ENCODE measurements at places on chromosomes 13 and 19.

DNA sequence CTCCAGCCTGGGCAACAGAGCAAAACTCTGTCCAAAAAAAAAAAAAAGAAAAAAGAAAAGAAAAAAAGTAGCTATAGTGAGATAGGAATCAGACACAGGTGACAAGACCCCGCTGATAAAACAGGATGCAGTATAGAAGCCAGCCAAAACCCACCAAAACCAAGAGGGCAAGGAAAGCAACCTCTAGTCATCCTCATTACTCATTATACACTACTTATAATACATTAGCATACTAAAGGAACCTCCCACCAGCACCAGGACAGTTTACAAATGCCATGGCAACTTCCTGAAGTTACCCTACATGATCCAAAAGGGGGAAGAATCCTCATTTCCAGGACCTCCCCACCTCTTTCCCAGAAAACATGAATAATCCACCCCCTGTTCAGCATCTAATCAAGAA lies 35.6 kb upstream of the UBL3 start:
- DNase-seq = no peak

DNA sequence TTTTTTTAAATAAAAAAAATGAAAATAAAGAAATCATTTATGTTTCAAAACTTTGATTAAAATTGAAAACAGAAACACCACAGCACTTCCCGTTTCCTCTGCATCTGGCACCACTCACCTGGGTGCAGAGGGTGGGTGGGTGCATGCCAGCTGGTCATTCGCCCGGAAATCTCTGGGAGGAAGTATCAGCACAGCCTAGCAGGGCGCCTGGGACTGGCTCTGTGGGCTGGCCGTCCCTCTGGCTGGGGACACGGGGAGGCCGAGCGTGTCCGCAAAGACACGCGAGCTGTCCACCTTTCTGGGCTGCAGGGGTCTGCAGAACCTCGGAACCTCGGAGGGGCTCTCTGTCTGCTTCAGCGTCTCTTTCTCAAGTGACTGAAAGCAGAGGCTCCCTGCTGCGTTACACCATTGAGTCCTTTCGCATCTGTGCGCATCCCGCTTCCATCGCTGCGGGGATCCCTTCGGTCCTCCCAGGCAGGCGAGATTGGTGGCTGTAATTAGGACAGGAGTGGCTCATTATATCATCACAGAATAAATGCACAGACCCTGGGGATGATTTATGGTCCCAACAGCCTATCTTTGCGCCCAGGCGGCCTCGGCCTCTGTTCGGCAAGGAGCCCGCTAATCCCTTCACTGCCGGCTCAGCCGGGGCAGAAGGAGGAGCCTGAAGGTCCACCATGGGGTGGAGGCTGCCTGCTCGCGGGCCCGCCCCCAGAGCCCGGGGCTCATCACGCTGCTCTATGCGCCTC lies 17.2 kb downstream of the CRTC1 start:
- peak; percentile 65 for DNase-seq

GRCh38 chr19:3409346-3410064 lies 43.1 kb downstream of the NFIC start:
- no peak for DNase-seq

- no peak for DNase-seq
Measured at GRCh38 chr19:15120135-15121026, 13.2 kb downstream of the SYDE1 start.

GRCh38 chr13:29162638-29163235 lies 342.6 kb downstream of the MTUS2 start:
- peak; percentile 82 for DNase-seq

GRCh38 chr19:29708554-29709439 lies 6.3 kb downstream of the C19orf12 start:
- DNase-seq = no peak

- DNase-seq = peak; percentile 44
Measured at GRCh38 chr13:65677906-65678305, 1552.2 kb downstream of the PCDH9 start.

GRCh38 chr13:44197791-44198770 lies 175.5 kb upstream of the SERP2 start:
- peak; percentile 36 for DNase-seq

Measured in EH (cell line).